Right hindlimb (tissue), 1 donor: ENCODE measurements at places on chromosomes 2 and 18.

DNA sequence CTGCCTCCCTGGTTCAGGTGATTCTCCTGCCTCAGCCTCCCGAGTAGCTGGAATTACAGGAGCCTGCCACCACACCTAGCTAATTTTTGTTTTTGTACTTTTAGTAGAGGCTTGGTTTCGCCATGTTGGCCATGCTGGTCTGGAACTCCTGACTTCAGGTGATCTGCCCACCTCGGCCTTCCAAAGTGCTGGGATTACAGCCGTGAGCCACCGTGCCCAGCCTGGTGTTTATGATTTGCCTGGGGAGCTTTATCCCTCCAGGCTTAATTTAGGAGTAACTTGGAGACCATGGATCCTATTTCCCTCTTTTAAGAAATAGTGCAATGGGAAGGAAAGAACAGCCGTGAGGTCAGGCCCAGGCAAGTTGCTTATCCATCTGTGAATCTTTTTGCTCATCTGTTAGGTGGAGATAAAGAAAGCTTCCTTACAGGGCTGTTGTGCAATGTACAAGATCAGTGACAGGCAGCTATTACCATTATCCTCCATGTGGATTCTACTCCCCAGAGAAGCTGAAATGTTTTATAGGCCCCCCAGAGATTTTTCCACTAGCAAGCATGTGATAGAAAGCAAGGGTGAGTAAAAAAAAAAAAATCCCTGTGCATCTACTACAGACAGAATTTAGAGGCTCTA lies 104.9 kb upstream of the MGAT5 start:
- no peak for DNase-seq

GRCh38 chr2:54551123-54551756 lies 95.1 kb downstream of the SPTBN1 start:
- DNase-seq, result no peak

DNA sequence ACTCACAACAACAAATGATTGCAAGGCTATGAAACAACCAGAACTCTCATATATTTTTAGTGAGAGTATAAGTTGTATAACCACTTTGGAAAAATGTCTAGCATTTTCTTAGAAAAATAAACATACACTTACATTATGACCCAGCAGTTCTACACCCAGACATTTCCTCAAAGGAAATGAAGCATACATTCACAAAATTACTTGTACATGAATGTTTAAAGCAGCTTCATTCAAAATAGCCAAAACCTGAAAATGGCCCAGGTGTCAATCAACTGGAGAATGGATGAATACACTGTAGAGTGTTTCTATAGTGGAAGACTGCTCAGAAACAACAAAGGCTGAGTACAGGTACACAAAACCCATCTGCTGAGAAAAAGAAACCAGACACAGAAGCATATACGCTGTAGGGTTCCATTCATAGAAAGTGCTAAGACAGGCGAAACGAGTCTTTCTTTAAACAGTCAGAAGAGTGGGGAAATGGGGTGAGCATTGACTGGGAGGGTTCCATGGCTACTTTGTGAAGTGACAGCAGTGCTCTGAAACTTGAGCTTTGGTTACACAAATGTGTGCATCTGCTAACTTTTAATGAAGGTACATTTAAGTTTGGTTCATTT lies 799.0 kb downstream of the DCDC2C start:
- DNase-seq, result no peak

GRCh38 chr2:54226260-54226659 lies 29.8 kb downstream of the TSPYL6 start:
- no peak for DNase-seq

GRCh38 chr2:173090973-173091660 lies 15.5 kb downstream of the MAP3K20 start:
- no peak for DNase-seq

DNA sequence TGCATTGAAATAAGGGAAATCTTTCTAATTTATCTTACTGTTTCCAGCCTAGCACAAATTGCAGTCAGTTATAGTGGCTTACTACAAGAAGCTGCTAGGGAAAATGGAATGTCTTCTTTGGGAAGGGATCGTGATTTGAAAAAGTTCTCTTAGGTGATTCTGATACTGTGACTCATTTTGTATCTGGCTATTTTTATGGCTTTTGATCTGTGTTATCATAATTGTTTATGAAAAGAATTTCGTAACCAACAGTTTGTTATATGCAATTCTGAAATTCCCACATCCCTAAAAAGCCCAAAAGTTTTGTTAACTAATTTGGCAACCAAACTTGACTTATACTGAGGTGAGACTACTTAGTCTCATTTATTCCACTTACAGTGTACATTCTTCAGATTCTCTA lies 12.4 kb downstream of the PTPN4 start:
- DNase-seq, result no peak

DNA sequence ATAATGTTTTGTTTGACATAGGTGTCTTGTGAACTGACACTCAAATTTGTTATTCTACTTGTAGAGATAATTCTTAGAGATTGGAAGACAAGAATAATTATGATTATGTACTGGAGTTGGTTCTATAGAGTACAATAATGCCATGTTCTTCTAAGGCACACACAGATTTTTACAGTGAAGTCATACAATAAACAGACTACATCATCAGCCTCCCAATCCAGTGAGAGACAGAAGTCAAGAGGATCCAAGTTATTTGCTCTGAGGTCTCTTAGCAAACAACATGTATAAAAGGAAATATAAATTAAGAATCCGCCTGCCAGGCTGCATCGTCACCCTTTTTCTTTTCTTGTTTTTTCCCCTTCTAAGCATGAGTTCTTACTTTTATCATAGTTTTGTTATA lies 613.5 kb upstream of the SETBP1 start:
- no peak for DNase-seq

- no peak for DNase-seq
Measured at GRCh38 chr2:68968221-68968620, 6.2 kb upstream of the GKN1 start.

DNA sequence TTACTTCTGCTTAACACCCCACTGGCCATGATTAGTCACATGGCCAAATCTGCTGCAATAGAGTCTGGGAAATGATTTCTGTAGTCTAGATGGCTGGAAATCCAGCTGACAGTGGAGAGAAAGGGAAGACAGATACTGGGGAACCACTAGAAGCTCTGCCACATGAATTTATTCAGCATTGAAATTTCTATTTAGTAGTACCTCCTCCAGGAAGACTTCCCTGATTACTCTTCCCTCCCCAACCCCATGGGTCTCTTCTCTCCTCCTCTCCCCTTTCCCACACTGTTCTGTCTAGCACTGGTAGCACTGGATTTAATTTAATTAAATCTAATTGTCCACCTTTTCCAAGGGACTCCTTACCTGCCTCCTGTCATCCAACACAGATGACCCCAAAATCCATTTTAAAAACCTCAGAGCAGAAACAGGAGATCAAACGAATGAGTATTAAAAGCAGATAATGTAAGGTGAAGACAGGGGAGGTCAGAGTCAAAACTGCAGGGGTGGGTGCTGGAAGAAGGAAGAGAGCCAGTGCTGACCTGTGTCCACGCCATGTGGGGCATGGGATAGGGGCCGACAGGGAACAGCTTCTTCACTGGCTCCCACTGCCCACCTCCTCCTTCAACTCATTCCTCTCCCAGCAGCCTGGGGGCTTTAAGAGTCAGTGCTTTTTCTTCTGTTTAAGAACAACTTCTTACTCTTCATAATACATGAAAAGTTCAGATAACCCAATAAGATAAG lies 169.2 kb upstream of the HS6ST1 start:
- no peak for DNase-seq

GRCh38 chr2:57759131-57759530 lies 287.5 kb upstream of the VRK2 start:
- DNase-seq, result no peak

DNA sequence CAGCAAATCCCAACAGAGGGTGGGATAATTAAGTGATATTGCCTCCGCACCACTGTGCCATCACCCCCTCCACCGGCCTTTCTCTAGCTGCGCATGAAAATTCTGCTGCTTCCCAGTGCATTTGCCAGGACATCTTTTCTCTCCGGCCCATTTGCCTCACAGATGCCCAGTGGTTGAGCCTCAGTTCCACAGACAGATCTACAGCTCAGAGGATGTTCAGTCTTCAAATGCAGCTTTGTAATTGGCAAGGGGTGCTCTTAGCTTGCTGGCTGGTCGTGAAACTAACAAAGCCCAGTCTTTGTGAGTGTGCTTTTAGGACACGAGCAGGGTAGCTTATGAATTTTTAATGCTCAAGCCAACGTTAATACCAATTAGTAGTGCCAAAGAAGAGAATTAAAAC lies 253.3 kb upstream of the REV1 start:
- no peak for DNase-seq

DNA sequence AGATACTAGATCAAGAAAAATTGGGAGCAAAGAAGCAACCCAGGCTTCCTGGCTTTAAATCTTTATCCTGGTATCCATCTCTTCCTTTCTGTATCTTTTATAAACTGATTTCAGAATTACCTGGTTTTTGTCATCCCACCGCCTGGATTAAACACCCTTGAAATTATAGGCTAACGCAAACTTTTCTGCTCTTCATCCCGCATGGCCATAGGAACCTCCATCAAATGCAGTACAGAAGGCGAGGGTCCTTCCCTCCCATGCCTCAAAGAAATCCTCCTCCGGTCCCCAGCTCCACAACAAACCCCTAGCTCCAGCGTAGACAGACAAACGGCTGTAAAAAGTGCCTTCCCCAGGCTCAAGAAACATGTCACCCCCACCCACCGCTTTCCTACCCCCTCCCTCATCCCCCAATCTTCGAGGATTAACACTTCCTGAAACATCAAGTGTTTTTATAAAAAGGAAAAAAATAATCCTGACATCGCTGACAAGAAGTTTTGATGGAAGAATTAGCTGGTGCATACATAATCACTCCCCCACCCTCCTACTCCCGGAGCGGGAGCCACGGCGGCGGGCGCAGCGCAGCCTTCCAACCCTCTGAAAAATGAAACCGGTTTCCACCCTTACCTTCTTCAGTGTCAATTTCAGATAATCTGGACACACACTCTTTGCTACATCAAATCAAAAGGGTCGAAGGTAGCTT lies 7.6 kb downstream of the DLX1 start:
- DNase-seq, result peak; percentile 32

DNA sequence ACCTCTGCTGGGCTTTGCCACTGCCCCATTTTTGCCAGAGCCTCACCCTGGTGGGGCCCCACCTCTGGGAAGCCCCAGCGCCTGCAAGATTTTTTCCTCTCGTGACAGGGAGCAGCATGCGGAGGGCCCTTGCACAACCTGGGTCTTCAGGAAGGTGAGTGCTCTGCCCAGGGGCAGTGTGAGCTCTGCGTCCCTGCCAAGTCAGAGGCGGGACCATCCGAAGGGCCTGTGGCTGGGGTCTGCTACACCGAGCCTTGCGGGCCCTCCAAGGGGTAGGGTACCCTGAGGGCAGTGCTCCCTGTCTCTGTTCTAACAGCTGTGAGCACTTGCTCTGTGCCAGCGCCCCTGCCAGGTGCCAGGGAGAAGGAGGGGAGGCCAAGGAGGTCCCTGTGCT lies 5.8 kb upstream of the ODC1 start:
- no peak for DNase-seq
